ENCODE measurements at places on chromosomes 16 and 17. TPM values are rescaled to one million over a fixed set of nuclear protein-coding genes. Genes with fewer than 3 reads are reported as not detected.

The PDIA2 gene
- total RNA-seq: not detected

The SEC14L1 gene
- 99.8 TPM for total RNA-seq

The PPP1R27 gene
- total RNA-seq: not detected

The NEUROD2 gene
- not detected for total RNA-seq

The SLC47A1 gene
- total RNA-seq: 7.3 TPM

The CTRB2 gene
- 11.6 TPM for total RNA-seq

The SLFN14 gene
- total RNA-seq: not detected

The PLA2G10 gene
- not detected for total RNA-seq

The SLC43A2 gene
- total RNA-seq: 25.0 TPM

The CCL13 gene
- 10.4 TPM for total RNA-seq

The CDRT15L2 gene
- not detected for total RNA-seq

The MT1H gene
- 1.6 TPM for total RNA-seq

The PRDM7 gene
- not detected for total RNA-seq

The CACNG5 gene
- total RNA-seq: not detected

The BCL6B gene
- 31.4 TPM for total RNA-seq

The KRTAP3-1 gene
- total RNA-seq: not detected

The FZD2 gene
- 22.1 TPM for total RNA-seq

The KRT35 gene
- total RNA-seq: not detected

Measured in aorta (tissue), 5 donors.